ENCODE measurements at places on chromosomes 13 and 19.

GRCh38 chr13:39197647-39198007, 159.4 kb downstream of the NHLRC3 start:
- no peak for DNase-seq

- no peak for DNase-seq
Observed at GRCh38 chr13:54980651-54981050, 1952.0 kb downstream of the OLFM4 start.

- DNase-seq = no peak
Observed at GRCh38 chr19:30696514-30696913, 324.3 kb downstream of the ZNF536 start.

DNA sequence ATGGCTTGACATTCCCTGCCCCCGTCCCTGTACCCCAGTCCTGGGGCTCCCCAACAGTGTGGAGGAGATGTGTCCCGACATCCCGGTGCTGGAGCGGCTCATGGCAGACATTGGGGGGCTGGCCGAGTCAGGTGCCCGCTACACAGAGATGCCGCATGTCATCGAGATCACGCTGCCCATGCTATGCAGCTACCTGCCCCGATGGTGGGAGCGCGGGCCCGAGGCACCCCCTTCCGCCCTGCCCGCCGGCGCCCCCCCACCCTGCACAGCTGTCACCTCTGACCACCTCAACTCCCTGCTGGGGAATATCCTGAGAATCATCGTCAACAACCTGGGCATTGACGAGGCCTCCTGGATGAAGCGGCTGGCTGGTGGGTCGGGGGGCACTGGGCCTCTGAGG, 83.8 kb downstream of the RYR1 start:
- DNase-seq = no peak

- DNase-seq = no peak
Observed at GRCh38 chr19:7986321-7987113, 18.9 kb downstream of the ELAVL1 start.

DNA sequence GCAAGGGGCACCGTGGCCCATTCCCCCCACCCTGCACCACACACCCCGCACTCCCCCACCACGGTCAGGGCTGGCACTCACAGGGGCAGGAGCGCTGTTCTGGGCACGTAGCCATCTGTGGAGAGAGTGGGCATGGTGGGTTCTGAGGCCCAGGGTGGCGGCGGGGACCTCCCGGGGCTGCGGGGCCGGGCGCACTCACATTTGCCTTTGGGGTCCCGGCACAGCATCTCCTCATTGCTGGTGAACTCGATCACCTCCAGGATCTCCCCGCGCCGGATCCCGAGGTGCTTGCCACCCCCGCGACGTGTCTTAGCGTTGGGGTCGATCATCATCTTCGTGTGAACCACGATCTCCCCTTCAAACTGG, 12.1 kb downstream of the PRAM1 start:
- no peak for DNase-seq

- DNase-seq = no peak
Observed at GRCh38 chr19:43315851-43316250, 37.6 kb upstream of the CD177 start.

DNA sequence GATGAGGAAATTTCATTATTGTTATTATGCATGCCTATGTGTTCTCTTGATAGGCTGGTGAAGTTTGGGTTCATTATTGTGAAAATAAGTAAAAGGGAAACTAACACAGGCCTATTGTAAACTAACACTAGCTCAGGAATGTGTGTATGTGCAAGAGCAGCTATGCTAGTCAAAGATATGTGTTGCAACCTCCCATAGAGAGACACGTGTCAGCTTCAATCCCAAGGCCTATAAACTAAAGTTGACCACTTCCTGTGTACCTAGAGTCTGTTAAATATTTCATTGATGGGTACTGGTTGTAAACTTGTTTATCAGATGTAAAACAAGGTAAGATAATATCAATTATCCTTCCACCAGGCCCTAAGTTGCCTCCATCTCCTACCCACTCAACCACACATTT, 44.7 kb upstream of the ZNF30 start:
- DNase-seq = no peak

DNA sequence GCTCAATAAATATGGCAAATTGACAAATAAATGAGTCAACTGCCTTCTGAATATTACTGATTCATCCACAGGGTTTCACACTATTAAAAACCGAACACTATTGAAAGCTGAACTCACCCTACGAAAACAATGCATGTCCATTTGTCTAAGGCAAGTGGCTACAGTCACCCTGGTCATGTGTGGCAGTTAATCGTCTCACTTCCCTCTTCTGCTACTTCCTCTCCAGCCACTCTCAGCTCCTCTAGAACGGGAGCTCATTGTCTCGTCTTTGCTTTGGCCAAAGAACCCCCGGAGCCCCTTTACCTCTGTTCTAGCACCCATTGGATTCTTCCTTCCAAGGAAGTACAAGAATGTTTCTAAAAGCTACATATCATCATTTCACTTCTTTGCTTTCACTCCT, 74.4 kb upstream of the ZNF599 start:
- no peak for DNase-seq

- no peak for DNase-seq
Observed at GRCh38 chr13:52128714-52129700, at the start of gene NEK5. TSS of gene NEK5 (minus strand) at chr13:52129073. CDS start at chr13:52127482, 1,591 bp downstream.

DNA sequence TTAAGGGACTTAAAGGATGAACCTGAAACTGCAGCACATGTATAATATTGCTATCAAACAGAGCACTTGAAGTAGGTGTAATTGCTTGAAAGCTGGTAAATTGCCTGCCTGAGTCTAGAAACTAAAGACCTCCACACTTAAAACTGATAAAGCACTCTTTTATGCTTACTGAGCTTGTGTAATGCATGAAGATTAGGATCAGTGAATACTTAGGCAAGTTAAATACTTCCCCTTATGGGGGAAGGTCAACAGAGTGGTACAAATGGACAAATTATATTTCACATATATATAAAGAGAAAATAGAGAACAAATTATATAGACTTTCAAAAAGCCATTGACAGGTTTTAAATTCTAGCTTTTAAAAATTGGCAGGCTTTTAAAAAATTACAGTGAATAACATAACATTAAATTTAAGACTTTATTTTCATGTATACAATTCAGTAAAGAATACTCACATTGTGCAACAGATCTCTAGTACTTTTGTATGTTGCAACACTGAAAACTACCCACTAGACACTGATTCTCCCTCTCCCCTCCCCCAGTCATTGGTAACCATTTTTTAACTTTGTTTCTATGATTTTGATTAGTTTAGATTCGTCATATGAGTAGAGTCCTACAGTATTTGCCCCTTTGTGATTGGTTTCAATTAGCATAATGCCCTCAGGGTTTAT, 23.9 kb downstream of the PIBF1 start:
- DNase-seq = no peak

DNA sequence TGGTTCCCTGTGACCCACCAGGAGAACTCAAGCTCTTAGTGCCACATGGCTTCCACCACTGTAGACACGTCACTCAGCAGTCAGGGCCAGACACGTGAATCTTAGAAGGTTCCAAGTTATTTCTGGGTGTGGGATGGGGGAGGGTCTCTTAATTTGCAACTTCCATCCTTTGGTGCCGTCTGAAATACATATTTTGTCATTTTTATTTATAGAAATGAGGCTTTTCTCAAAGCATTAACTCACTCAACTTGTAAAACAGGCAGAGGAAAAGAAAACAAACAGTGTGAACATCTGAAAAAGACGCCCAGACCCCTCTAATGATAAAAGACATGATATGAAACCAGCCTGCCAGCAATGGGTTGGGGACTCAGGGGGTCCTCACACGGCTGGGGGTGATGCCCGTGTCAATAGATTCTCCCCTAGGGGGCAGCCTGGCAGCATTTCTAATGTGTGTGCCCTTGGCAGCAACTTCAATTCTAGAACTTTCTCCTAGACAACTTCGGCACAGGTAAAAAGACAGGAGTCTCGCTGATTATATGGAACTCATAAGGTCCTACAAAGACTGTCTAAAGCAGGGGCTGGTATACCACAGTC, 15.4 kb downstream of the PIP5K1C start:
- DNase-seq = no peak

- no peak for DNase-seq
Observed at GRCh38 chr13:32115066-32115465, 83.5 kb downstream of the FRY start.

DNA sequence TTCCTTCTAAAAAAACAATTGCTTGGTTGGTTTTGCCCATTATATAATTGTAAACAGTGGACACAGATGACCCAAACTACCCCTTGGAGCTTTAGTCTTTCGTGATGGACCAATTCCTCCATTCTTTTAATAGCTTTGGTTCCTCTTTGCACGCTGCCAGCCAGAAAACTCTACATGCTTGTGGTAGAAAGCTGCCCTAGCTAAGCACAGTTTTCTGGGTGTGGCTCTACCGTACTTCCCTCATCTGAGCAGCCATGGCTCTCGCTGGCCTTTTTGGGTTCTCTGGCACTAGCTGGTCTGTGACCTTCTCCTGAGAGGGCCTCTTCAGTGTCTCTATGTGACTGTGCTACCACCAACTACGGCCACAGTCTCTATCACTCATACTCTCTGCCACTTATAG, 29.9 kb upstream of the CEBPA start:
- no peak for DNase-seq

DNA sequence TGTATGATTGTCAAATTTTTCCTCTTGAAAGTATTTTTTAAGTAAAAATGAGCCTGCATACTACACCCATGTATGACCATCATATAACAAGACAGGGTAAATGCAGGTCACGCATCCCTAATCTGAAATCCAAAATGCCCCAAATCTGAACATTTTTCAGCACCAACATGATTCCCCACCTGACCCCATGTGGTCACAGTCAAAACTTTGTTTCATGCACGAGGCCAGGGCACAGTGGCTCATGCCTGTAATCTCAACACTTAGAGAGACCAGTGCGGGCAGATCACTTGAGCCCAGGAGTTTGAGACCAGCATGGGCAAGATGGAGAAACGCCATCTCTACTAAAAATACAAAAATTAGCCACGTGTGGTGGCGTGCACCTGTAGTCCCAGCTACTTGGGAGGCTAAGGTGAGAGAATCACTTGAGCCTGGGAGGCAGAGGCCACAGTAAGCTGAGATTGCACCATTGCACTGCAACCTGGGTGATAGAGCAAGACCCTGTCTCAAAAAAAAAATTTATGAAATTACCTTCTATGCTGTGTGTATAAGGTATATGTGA, 63.7 kb upstream of the NPAS1 start:
- no peak for DNase-seq

DNA sequence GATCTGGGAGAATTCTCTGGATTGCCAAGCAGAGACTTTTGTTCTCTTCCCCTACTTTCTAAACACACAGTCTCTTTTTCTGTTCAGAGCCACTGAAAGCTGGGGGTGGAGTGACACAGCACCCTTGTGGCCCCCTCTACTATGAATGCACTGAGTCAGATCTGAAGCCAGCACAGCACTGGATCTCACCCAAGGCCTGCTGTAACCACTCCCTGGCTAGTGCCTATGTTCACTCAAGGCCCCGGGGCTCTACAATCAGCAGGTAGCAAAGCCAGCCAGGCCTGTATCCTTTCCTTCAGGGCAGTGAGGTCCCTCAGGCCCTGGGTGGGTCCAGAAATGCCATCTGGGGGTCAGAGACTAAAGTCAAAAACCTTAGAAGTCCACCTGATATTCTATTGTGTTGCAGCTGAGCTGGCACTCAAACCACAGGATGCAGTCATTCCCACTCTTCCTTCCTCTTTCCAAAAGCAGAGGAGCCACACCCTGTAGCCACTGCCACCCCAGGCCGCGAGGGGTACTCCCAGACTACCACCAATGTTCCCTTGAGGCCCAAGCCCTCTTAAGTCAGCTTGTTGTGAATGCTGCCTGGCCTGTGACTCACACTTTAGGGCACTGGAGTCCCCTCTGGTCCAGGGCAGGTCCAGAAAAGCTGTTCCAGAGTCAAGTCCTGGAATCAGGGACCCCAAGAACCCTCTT, 110.1 kb upstream of the RXFP2 start:
- no peak for DNase-seq

- no peak for DNase-seq
Observed at GRCh38 chr13:77861741-77862140, 56.9 kb downstream of the EDNRB start.

DNA sequence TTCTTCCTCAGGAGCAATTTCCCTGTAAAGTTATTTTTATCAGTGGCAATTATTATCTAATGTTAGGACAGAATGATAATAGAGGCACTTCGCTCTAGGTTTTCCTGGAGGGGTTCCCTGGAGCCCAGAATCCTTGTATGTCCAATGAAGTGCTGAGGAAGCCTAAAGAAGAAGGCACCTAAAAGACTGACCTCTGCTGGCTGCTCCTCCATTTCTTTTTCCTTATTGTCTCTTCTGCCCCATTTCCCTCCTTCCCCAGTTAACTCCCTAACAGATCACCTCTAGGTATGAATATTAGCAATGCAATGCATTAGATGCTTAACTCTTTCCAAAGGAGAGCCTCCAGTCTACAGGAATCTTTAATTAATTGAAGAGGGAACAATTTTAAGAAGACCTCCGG, 985.4 kb downstream of the DIAPH3 start:
- DNase-seq = no peak

GRCh38 chr13:76667551-76667950, 218.7 kb downstream of the KCTD12 start:
- no peak for DNase-seq

DNA sequence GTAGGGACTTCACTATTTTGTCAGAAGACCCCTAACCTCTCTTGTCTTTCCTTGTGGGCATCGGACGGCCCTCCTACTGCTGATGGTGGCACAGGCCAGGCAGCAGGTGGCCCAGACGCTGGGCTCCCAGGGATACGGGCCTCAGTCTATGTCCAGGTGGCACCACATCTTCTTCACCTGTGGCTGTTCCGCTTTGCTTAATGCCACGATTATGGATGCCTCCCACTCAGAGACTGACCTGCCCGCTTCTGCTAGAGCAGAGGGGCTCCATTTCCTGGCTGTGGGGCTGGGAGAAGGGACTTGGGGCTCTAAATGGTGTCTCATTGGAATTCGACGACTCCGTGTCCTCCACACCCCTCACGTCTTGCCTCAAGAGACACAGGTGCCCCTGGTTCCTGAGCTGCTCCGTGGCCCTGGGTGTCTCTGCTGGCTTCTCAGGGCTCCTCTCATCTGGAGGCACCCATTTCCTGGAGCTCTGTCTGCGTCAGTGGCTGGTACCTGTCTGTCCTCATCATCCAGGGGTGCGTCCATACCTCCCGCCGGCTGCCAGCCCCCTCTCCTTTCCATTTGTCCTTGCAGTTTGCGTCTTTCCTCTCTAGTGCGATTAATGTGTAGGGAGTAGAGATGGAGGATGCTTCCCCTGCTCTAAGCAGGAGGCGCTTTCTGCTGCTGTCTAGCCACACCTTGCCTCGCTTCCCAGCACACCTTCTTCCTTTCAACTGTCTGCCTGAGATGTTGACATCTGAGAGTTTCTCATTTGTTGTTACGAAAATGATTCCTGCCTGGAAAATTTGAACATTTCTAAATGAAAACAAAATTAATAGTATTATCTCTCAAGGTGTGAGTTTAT, 63.4 kb downstream of the TEX29 start:
- DNase-seq = no peak

DNA sequence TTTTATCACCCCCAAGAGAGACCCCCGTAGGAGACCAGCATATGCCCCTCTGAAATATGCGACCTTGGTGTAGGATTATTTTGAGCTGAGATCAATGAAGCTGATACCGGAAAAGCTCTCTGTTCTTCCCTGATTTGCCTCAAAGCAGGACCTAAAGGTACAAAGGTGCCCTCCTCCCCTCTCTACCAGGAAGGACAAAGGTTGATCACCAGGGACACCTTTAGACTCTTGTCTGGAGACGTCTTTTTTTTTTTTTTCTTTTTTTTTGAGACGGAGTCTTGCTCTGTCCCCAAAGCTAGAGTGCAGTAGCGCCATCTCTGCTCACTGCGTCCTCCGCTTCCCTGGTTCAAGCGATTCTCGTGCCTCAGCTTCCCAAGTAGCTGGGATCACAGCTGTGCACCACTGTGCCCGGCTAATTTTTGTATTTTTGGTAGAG, 792 bp upstream of the PEX11G start:
- no peak for DNase-seq

Measured in NCI-H2029 (cell line).